ENCODE measurements at places on chromosomes 6 and 20.

GRCh38 chr6:118893064-118893806 lies 717 bp upstream of the ASF1A start:
- peak; percentile 7 for DNase-seq

GRCh38 chr6:31037169-31037568 lies 26.9 kb downstream of the MUC22 start:
- DNase-seq, result no peak

GRCh38 chr6:165615636-165616035 lies 47.4 kb downstream of the PDE10A start:
- no peak for DNase-seq

- no peak for DNase-seq
Observed at GRCh38 chr6:89120371-89120770, 2.5 kb upstream of the SRSF12 start.

- DNase-seq, result no peak
Observed at GRCh38 chr6:166393535-166393823, 10.7 kb upstream of the MPC1 start.

- no peak for DNase-seq
Observed at GRCh38 chr6:145809211-145809610, 5.4 kb downstream of the FBXO30 start.

GRCh38 chr6:144870782-144871181 lies 585.6 kb downstream of the UTRN start:
- no peak for DNase-seq

DNA sequence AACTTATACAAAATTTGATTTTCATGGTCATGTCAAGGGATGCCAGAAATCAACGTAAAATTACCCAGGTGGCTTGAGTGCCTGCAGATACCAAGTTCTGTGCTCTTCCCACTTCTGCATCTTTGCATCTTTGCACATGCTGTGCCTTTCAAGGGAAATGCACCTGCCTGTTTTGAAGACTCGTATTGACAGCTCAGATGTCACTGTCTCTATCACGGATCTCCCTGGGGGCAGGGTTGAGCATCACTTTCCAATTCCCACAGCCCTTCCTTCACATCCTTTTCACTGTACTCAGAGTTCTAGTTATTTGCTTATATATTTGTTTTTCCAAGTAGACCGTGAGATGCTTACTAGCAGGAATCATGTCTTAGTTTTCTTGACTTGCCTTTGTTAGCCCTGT lies 274.2 kb downstream of the CDH26 start:
- no peak for DNase-seq

GRCh38 chr6:163533443-163533842 lies 118.9 kb downstream of the QKI start:
- DNase-seq, result no peak

- no peak for DNase-seq
Observed at GRCh38 chr6:90730151-90730673, 143.3 kb upstream of the MAP3K7 start.

DNA sequence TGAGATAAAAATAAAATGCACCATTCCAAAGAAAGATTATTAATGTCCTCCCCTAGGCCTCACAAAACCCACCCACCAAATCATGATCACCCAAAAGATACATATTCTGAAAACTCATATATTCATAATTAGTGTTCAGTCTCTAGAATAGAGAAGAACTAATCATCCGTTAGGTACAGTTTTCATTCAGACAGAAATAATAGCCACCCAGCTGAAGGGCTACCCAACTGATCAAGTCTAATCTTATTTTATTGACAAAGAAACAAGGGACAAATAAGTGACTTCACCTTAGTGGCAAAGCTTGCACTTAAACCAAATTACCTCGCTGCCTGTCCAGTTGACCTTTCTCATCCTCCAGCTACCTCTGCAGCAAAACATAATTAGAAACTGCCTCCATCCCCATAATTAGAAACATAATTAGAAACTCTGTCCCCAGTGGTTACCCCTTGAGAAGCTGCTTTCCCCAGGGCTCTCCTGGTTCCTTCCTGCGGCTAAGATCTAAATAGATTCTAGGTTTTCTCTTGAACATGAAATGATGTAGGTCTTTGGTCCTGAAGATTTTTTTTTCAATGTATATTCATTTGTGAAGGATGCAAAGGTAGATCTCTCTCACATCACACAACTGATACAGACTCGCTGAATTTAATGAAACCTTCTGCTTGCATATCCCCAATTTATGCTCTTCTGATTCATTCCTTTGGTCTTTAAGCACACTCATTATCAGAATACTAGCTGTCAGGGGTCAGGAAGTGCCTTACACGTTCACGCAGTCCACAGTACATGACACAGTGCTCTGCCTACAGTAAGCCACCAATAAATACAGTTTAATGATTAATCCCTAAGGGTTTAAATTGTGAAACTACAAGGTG lies 46.3 kb downstream of the HBS1L start:
- no peak for DNase-seq

DNA sequence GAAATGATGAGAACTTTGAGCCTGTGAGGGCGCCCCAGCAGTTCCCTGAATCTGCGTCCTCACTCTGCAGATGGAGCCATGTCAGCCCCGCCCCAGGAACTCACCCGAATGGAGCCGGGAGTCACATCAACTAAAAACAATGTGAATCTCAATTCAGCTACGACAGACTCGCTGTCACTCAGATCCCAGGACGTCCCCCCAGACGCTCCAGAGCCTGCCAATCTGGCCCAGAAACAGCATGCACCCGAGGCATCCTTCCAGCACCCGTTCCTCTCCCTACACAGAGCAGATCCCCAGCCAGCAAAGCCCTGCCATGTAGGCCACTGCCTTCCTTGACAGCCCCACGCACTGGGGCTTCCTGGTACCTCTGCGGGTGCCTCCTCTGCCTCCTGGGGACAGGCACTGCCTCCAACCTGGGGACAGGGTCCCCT lies 248.0 kb downstream of the TTLL2 start:
- DNase-seq, result no peak

DNA sequence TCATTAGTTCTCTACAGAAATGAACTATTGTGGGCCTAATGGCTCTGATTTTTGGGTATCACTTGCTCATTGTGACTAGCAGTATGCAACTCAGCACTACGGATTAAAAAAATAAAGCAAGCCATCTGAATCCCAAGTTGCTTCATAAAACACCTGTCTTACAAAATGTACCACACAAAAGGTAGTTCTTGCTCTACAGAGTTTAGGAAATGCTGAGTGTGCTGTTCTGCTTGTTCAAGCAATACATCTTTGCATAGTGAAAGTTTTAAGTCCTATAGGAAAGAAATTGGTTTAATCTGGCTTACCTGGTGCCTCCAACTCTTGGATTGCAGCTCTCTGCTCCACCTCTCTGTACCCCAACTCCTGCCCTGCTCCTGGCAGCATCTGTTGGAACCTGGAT lies 266.7 kb upstream of the AGPAT4 start:
- DNase-seq, result no peak

DNA sequence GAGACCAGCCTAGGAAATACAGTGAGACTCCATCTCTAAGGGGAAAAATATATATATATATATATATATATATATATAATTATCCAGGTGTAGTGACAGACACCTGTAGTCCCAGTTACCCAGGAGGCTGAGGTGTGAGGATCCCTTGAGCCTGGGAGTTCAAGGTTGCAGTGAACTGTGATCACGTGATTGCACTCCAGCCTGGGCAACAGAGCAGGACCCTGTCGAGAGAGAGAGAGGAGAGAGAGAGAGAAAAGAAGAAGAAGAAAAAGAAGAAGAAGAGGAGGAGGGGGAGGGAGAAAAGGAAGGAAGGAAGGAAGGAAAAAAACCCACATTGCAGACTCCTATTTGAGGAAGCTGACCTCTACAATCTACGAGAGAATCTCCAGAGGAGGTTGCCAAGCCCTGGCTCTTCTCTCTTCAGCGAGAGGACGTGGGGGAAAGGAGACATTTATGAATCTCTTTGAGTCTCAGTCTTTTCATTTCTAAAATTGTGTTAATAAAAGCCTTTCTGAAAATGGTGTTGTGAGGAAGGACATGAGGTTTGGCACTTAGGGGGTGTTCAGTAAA lies 49.7 kb downstream of the COL11A2 start:
- DNase-seq, result no peak
